ENCODE measurements at places on chromosomes 16 and 17.

DNA sequence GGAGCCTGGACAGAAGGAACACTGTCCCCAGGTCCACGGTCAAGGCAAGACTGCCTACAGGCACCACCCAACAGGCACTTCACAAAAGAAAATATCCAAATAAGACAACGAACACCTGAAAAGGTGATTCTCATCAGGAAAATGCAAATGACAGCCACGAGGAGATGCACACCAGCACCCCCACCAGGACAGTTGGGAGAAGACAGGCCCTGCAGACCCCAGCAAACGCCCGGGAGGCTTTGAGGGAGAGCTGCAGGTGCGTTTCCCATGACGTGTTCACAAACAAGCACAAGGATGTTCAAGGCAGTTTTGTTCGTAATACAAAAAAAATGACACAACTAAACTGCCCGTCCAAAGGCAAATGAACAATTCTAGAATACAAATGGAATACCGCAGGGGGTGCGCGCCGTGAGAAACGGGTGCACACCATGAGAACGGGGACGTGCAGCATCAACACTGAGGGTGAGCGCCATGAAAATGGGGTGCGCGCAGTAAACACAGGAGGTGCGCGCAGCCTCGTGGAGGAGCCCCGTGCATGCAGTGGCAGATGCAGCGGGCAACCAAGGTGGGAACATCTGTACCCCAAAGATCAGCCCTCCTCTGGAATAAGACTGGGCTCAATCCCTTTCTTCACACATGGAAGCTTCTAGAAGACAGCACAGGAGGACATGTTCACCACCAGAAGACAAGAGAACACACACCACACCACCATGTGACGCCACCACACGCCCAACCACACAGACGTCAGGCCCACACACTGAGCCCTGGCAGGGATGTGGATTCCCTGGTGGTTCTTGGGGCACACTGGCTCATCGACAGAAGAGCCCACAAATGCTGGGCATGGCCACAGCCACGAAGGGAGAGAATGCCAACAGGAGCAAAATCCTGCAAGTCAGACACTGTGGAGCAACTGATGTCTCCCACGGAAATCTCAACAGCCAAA, 91.2 kb downstream of the ZNF778 start:
- DNase-seq: no peak

- DNase-seq: no peak
Observed at GRCh38 chr17:7562208-7562605, 488 bp downstream of the SENP3 start.

GRCh38 chr16:47045023-47045422, 71.5 kb upstream of the DNAJA2 start:
- DNase-seq: no peak

DNA sequence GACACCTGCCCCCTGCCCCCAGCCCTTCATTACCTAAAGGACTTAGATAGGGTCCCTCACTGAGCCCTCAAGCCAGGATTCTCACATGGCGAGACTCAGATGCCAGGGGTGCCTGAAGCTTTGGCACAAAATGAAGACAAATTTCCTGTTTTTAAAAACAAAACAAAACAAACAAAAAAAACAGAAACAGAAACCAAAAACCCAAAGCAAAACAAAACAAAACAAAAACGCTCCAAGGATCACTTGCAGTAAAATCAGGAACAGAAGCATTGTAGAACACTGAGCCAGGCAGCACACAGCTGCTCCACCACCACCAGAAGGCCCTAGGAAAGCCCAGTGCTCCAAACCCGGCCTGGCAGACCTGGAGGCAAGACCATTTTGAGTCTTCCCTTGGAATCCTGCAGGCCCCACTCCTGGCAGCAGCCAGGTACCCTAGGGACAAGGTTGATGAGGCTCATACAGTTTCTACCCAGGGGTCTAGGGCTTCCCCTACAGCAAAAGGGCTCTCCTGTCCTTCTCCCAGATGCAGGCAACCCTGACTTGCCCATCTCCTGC, 20.8 kb downstream of the MYO18A start:
- DNase-seq: no peak

DNA sequence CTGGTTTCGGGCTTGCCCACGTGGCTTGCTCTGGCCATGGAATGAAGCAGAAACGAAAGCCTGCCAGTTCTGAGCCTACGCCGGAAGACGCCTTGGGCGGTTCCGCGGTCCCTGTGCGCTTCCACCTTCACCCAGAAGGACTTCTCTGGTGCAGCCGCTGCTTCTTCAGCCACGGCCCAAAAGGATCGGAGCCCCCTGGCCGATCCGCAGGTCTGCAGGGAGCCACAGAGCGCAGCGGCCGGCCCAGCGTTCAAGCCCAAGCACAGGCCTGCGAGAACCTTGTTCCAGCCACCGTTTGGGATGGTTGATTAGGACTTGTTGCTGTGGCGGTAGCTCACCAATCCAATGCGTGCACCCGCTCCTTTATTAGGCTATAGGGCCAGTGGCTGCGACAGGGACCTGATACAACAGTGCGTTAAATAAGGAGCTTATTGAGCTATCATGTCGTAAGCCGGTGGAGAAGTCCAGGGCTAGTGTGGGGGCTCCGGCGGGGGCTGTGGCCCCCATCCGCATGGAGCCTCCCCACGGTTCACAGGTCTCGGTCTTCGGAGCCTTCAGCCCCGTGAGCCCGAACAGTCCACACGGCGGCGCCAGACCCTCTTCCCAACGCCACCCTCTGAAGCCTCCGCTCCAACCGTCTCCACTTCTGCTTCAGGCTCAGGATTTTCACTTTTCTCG, 10.2 kb upstream of the MPP2 start:
- DNase-seq: no peak

Data from stromal cell of bone marrow (primary cell).